Activated CD8-positive, alpha-beta T cell treated with anti-CD3 and anti-CD28 coated beads, Interleukin-2, amount 10 ng/mL, durations not matched to agents 7 days and 5 days (primary cell): ENCODE measurements at places on chromosomes 1 and 21. TPM values are rescaled to one million over a fixed set of nuclear protein-coding genes. Genes with fewer than 3 reads are reported as not detected.

DNA sequence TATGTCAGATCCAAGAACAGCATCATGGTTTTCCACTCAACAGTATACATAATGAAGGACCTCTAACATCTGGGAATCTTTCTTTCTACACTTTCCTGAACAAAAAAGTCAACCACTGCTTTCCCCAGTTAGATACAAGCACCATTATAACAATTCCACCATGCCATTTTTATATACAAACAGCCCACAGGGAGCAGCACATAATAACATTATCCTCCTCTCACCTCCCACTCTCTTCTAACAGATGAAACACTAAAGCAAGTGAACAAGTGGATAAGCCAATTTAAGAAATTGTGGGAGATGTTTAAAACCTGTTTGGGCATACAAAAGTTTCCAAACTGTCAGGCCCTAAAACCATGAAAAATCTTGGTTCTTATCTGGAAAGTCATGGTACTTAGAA is 29.4 kb upstream of the PRRC2C start:
- DNase-seq = no peak
- H3K4me1 ChIP-seq = no peaks in the 10 kb centered on the region
- H3K36me3 ChIP-seq = no peaks in the 10 kb centered on the region
- no peak overlapping the region for H3K4me3 ChIP-seq
- no peak overlapping the region for H3K27ac ChIP-seq

DNA sequence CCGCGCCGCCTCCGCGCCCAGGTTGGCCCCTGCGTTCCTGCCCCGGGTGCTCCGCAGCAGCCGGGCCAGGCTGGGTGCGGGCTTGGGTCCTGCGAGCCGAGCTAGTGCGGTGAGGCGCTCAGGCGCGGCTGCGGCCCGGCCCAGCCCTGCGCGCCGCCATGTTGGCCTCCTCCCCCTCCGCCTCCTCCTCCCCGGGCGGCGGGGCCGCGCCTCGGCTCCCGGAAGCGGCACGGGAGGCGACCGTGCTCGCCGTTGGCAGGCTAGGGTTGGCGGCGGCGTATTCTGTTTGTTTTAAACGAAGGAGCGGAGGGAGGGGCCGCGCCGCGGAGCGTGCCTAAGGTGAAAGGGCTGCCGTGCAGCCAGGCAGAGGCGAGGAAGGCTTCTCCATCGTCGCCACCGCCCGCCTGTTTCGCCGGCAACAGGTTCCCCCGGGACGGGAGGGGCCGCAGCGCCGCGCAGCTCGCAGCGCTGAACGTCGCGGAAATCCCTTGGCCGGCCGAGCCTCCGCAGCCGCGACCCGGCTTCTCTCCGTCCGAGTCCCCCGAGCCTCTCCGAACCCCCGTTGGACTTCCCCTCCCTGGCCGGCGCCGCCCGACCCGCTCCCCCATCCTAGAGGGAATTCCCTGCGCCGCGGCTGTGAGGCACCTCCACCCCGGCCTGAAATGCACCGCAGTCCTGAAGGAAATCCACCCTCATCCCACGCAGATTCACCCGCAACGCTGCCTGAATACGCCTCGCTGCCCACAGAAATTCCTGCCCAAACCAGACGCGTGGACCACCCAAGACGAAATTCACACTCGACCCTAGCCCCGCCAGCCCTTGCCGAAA is at the start of gene USP24:
Gene USP24 (minus strand): TSS at position 171 of the 828 bp plus-strand sequence. CDS start 251 bp downstream, outside the sequence.
- peaks cover 19% of the 10 kb centered on the region for H3K36me3 ChIP-seq
- H3K27me3 ChIP-seq = no peaks in the 10 kb centered on the region
- peak within 1 kb of the TSS; percentile 98 for H3K27ac ChIP-seq
- peak within 1 kb of the TSS; percentile 95 for H3K4me3 ChIP-seq

The RORC gene
- total RNA-seq = 2.4 TPM

DNA sequence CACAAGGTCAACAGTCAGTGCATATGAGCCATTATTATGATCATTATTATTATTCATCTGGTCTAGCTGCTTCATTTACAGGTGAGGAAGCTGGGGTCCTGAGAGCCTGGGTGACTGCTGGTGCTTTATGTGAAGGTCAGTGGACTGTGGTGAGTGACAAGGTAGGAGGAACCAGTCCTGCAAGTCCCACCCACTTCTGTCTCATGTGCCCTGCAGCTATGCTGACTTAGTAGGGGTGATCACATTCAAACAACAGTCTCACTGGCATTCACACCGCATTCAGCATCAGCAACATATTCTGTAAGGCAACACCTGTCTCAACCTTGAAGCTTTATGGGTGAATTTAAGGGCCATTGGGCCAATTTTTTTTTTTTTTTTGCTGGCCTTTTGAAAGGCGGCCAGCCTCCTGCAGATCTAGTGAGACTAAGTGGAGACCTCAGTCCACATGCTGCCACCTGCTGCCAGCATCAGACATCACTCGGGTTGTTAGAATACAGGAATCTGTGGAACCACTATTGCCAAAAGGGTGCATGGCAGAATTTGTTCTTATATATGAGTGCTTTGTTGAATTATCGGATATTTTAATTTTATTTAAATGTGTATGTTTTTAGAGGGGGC is 59.9 kb upstream of the CACNA1E start:
- H3K4me1 ChIP-seq = peaks cover 12% of the 10 kb centered on the region
- H3K27me3 ChIP-seq = peaks cover 12% of the 10 kb centered on the region
- no peaks in the 10 kb centered on the region for H3K36me3 ChIP-seq
- H3K4me3 ChIP-seq = no peak overlapping the region
- H3K27ac ChIP-seq = no peak overlapping the region
- DNase-seq = peak; percentile 77

DNA sequence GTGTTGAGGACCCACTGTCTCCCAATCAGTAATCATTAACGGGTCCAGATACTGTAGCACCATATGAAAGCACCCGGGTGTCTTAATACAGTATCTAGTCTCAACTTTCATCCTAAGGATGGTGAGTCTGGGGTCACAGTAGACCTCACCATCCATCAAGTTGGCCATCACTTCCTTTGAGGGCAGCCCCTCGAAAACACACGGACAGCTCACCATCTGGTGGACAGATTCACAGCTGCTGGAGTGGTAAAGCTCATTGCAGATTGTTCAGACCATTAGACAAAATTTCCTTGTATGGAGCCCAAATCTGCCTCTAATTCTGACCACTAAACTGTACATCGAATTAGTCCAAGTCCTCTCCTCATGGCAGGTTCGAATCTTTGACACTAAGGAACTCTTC is 123.1 kb downstream of the PGBD5 start:
- peaks cover 13% of the 10 kb centered on the region for H3K4me1 ChIP-seq
- H3K36me3 ChIP-seq = no peaks in the 10 kb centered on the region
- no peak overlapping the region for H3K4me3 ChIP-seq
- no peak for DNase-seq

DNA sequence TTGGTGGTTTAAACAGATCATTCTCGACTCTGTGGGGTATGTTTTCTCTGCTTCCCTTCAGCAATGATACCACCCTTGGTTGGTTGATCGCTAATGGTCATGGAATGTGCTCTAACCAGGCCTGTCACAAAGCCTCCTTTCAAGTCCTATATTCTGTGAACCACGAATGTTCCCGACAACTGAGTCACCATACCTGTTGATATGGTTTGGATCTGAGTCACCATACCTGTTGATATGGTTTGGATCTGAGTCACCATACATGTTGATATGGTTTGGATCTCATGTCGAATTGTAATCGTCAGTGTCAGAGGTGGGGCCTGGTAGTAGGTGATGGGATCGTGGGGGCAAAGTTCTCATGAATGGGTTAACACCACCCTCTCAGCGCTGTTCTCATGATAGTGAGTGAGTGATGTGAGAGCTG is 10.2 kb upstream of the CAMK2N1 start:
- H3K27ac ChIP-seq = no peak overlapping the region
- no peak for DNase-seq
- H3K4me3 ChIP-seq = no peak overlapping the region
- H3K27me3 ChIP-seq = peaks cover 4% of the 10 kb centered on the region
- peaks cover 22% of the 10 kb centered on the region for H3K36me3 ChIP-seq
- no peaks in the 10 kb centered on the region for H3K4me1 ChIP-seq

GRCh38 chr1:201895120-201895665 is 6.5 kb downstream of the SHISA4 start:
- no peak overlapping the region for H3K4me3 ChIP-seq
- peaks cover 30% of the 10 kb centered on the region for H3K4me1 ChIP-seq
- H3K27me3 ChIP-seq = peaks cover 19% of the 10 kb centered on the region
- DNase-seq = no peak
